Endothelial cell of coronary artery (primary cell): ENCODE measurements at places on chromosomes 3 and 15. TPM values are rescaled to one million over a fixed set of nuclear protein-coding genes. Genes with fewer than 3 reads are reported as not detected.

SUCNR1 gene
- total RNA-seq = under 0.01 TPM in 1 of 2 replicates, not detected in the other

IMPG2 gene
- total RNA-seq = 0.47 and 0.54 TPM in 2 replicates

MUC20 gene
- 0.09 TPM in 1 of 2 replicates, not detected in the other for total RNA-seq

GHSR gene
- not detected in 2 replicates for total RNA-seq

UROC1 gene
- total RNA-seq = not detected in 2 replicates

GABRR3 gene
- not detected in 2 replicates for total RNA-seq

GALK2 gene
- 43.7 and 53.8 TPM in 2 replicates for total RNA-seq

SNTN gene
- total RNA-seq = not detected in 2 replicates

ZNF774 gene
- total RNA-seq = 0.72 and 1.0 TPM in 2 replicates

PTX3 gene
- total RNA-seq = 407 and 824 TPM in 2 replicates

CPN2 gene
- total RNA-seq = not detected in 2 replicates

RASGRP1 gene
- under 0.01 and 0.85 TPM in 2 replicates for total RNA-seq

ST3GAL6 gene
- total RNA-seq = 11.5 and 23.6 TPM in 2 replicates

CLRN1 gene
- not detected in 2 replicates for total RNA-seq

ZNF662 gene
- total RNA-seq = 0.36 and 1.6 TPM in 2 replicates

ATP10A gene
- 4.3 TPM in 1 of 2 replicates, not detected in the other for total RNA-seq

SH2D7 gene
- not detected in 2 replicates for total RNA-seq

GOLGA6L7 gene
- not detected in 2 replicates for total RNA-seq

LMOD3 gene
- total RNA-seq = not detected in 2 replicates

IMPDH2 gene
- 341 and 373 TPM in 2 replicates for total RNA-seq

GABRB3 gene
- under 0.01 TPM in 1 of 2 replicates, not detected in the other for total RNA-seq

GNB4 gene
- 56.2 and 71.5 TPM in 2 replicates for total RNA-seq

SMAD6 gene
- total RNA-seq = 25.6 and 34.0 TPM in 2 replicates

PLSCR5 gene
- total RNA-seq = not detected in 2 replicates

ACP3 gene
- total RNA-seq = not detected in 2 replicates

UPK1B gene
- 1.0 TPM in 1 of 2 replicates, not detected in the other for total RNA-seq

SLC28A2 gene
- not detected in 2 replicates for total RNA-seq

GOLGA8Q gene
- total RNA-seq = 0.18 and 0.94 TPM in 2 replicates

ELL3 gene
- total RNA-seq = 1.8 and 1.9 TPM in 2 replicates

IL16 gene
- total RNA-seq = 0.19 and 0.27 TPM in 2 replicates

ONECUT1 gene
- total RNA-seq = not detected in 2 replicates

SLC2A2 gene
- total RNA-seq = not detected in 2 replicates

ST8SIA2 gene
- not detected in 2 replicates for total RNA-seq

BNC1 gene
- 10.3 and 17.0 TPM in 2 replicates for total RNA-seq

CPLX3 gene
- not detected in 2 replicates for total RNA-seq

ACKR4 gene
- total RNA-seq = 0.18 and 0.47 TPM in 2 replicates

TTC23 gene
- 22.9 and 25.9 TPM in 2 replicates for total RNA-seq

ISL2 gene
- total RNA-seq = 0.36 and 0.47 TPM in 2 replicates

C3orf18 gene
- total RNA-seq = 2.2 and 4.8 TPM in 2 replicates

XYLB gene
- 3.2 and 3.5 TPM in 2 replicates for total RNA-seq

C3orf70 gene
- total RNA-seq = 0.09 and 0.90 TPM in 2 replicates

ANKRD63 gene
- total RNA-seq = 0.09 TPM in 2 replicates

DGKG gene
- 0.09 and 0.19 TPM in 2 replicates for total RNA-seq

FBXO40 gene
- total RNA-seq = not detected in 2 replicates

PLSCR4 gene
- 34.5 and 94.1 TPM in 2 replicates for total RNA-seq

AADAC gene
- total RNA-seq = 0.27 and 0.56 TPM in 2 replicates
